Kidney epithelial cell (primary cell): ENCODE measurements at places on chromosomes 6 and 20. TPM values are rescaled to one million over a fixed set of nuclear protein-coding genes. Genes with fewer than 3 reads are reported as not detected.

- no peak for DNase-seq
Observed at GRCh38 chr20:10178091-10178490, 40.5 kb upstream of the SNAP25 start.

DNA sequence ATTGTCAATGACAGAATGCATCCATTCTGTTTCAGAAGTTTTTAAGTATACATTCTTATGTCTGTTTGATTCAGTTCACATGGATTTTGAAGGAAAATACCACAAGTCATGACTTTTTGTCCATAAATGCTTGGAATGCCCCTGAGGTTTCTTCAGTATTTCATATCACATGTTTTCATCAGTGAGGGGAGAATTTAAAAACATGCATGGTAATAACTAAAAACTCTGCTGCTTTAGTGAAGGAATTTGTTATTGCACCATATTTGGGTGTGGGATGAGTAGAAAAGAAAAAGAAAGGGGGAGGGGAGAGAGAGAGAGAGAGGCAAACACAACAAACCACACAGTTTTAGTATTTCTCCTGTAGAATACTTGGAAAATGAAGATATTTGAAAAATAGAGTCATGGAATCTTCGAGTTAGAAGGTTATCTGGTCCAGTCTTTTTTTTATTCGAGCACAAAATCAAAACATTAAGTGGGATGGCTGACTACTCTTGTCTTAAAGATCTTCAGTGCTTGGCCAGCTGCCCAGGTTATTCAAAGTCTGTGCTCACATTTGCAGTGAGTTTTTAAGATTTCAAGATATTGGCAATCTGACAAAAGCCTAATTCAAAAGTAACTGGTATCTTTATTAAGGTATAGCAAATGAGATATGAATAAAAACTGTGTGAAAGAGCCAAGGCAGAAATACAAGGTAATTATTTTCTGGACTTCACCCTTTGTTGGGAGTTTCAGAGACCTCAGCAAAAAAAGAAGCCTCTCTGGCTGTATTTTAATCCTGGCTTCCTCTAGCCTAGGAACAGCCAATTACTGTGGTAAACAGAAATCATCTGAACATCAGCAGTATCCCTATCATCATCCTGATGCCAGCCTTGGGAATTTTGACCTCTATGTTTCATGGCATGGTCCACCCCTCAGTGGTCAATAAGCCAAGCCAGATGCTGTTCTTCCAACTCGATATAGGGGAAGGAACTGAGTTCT, 687.9 kb upstream of the CITED2 start:
- peak; percentile 80 for DNase-seq

DNA sequence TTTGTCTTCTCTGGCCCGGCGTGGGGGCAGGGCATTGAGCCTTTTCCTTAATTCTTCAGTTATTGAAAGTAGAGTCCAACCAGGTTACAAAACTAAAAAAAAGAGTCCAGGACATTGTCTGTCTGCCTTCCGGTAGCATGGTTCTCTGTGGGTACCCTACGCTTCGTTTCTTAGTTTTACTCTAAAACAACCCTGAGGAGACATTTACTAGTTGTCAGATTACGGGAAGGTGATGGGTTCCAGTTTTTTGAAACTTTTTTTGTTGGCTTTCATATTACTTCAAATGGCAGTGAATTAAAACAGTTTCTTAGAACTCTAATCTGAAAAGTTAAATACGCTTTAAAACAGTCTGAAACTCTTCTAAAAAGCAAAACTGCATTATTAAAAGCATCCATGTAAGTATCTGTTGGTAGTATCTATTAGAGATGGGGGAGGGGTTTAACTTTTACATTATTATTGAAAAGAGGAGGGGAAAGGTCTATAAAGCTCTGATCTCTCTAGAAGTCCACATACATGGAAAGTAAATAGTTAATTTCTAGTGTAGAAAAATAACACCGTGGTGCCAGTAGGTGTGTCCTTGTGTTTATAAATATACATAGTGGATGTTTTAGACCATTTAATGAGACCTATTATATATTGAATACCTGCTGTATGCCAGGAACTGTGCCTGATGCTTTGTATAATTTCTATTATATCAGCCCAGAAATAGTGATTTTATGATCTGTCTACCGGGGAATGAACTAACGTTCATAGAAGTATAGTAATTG, 2.2 kb downstream of the BICRAL start:
- no peak for DNase-seq

DNA sequence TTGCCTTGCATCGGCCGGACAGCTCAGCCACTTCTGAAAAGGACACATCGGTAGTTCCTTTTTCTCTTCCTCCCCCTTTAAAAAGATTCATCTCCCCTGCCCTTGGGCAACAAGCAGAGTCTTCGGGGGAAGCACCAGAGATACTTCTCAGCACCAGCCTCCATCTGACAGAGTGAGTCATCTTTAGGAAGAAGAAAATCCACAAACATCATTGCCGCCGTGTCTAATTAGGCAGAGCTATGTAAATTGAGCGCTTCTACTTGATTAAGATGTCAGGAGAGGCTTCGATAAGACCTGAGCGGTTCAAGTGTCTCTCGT, 186.4 kb downstream of the TAF4 start:
- DNase-seq = no peak

Gene DOK5
- total RNA-seq = 3.1 and 3.5 TPM in 2 replicates

GRCh38 chr6:125182237-125183008, 28.9 kb downstream of the TPD52L1 start:
- DNase-seq = no peak

Gene PLAGL1
- total RNA-seq = 9.5 and 10.9 TPM in 2 replicates

GRCh38 chr20:58559368-58559729, 44.1 kb upstream of the APCDD1L start:
- DNase-seq = no peak

Gene ULBP3
- total RNA-seq = 8.0 and 14.8 TPM in 2 replicates

Gene SPTLC3
- total RNA-seq = 0.89 and 1.2 TPM in 2 replicates

DNA sequence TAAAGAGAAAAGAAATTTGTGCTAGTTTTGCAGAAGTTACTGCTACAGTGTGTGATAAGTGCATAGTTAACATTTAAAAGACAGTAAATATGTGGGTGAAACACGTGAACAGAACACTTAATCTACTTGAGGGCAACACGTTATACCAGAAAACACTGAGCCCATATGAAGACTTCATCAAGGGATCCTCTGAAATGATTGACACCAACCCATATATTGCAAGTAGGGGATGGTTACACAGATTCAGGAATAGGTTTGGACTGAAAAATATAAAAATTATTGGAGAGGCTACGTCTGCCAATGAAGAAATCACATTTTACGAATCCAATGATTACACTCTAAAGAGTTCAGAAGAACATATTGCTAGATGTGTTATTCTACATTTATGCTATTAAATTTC, 185.6 kb downstream of the GPX5 start:
- DNase-seq = no peak

DNA sequence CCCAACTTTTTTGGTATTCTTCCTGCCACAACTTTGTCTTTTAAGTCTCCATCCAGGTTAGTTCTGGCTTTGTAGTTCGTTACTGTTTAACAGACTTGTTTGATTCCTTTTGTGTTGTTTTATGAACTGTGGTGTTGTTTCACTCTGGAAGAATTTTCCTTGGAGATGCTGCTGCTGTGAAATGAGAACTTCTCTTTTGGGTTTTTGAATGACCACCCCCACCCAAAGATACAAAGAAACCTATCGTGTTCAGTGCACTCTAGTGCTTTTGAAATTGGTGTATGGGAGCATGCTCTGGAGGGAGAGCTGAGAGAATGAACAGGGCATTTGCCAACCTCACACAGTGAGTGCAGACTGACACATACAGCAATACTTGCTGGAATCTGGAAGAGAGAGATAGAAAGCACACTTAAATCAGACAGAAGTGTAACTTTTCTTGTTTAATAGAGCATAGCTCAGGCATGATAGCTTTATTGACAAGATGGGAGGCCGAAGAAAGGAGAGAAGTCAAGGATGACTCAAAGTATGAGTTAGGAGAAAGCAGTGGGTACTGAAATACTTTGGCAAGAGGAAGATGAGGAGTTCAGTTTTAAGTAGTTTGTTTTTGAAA, 293.1 kb downstream of the SOX4 start:
- peak; percentile 95 for DNase-seq

GRCh38 chr6:90249458-90249857, 47.2 kb downstream of the BACH2 start:
- no peak for DNase-seq

Gene BPIFA1
- not detected in 2 replicates for total RNA-seq

- DNase-seq = peak; percentile 84
Observed at GRCh38 chr6:158649289-158650143, at the start of gene SYTL3. Gene SYTL3, plus strand, starts transcription at chr6:158650054. Its CDS starts 13,215 bp downstream, at chr6:158663269.

GRCh38 chr20:31969991-31970390, 2.0 kb downstream of the XKR7 start:
- no peak for DNase-seq

DNA sequence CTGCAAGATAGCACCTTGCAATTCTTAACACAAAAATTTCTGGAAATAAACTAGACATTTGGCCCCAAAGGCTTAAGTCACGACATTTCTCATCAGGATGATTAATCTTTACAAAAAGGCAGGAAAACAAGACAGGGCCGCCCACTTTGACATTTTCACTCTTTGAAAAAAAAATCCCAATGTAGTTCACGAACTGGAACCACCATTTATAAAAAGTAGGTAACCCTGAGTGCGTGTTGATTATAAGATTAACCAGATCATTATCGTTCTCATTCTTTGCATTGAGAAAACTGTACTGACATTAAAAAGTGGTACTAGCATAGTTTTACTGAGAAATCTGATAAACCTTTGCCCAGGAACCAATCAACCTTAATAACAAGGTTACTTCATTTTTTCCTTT, 108.8 kb downstream of the HUS1B start:
- no peak for DNase-seq

Gene SLCO4A1
- total RNA-seq = 38.6 and 49.7 TPM in 2 replicates

- no peak for DNase-seq
Observed at GRCh38 chr6:116682334-116682712, 1.3 kb downstream of the KPNA5 start.

Gene HLA-DPA1
- 0.29 and 0.48 TPM in 2 replicates for total RNA-seq

DNA sequence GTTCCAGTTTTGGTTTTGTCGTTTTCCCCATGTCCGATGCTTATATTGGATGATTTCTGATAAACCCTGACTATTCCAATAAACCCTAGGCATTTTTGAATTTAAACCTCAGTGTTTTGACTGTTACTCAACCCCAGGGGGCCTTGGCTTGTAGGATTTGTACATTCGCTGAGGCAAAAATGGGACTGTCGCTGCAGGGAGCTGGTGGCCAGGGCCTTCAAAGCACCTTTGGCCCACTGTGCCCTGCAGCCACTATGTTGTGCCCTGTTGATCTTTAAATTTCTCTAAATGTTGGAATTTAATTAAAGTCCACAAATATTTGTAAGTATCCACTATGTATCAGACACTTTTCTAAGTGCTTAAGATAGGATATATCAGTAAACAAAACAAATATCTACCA, 9.5 kb upstream of the NOL7 start:
- no peak for DNase-seq

- DNase-seq = no peak
Observed at GRCh38 chr6:26556263-26557070, 18.3 kb downstream of the HMGN4 start.

GRCh38 chr6:10550764-10551163, 29.6 kb downstream of the GCNT2 start:
- DNase-seq = no peak

- peak; percentile 9 for DNase-seq
Observed at GRCh38 chr6:55069132-55069781, 105.1 kb upstream of the HCRTR2 start.

Gene KHDC1L
- total RNA-seq = not detected in 2 replicates

DNA sequence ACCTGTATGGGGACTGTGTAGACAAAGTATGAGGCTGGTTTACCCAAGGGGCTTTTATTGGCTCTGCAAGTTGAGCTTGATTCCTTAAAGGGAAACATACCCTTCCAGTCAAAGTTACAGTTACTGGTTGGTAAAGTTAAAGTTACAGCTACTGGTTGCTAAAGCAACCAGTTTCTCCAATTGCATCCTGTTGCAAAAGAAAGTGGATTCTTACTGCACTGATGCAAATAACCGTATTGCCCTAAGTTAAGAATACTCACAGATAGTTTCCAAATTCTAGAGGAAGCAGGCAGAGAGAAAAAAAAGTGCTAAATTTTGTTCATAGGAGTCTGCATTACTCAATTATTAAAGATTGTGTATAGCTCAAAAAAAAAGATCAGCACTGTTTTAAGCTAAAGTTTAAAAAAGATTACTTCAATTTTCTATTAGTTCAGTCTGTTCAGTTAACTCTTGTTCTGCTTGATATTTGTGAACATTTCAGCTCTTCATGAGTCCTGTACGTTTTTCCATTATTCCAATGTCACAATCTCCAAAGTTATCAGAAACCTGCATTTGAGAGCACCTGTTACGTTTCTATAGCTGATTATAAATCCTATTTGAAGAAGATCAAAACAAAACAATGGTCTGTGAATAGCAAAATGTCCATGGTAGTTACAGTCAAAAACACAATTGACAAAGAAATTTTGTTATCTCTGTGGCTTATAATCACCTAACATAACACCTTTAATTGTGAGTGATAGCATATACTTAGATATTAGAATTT, 8.6 kb upstream of the IL22RA2 start:
- no peak for DNase-seq

DNA sequence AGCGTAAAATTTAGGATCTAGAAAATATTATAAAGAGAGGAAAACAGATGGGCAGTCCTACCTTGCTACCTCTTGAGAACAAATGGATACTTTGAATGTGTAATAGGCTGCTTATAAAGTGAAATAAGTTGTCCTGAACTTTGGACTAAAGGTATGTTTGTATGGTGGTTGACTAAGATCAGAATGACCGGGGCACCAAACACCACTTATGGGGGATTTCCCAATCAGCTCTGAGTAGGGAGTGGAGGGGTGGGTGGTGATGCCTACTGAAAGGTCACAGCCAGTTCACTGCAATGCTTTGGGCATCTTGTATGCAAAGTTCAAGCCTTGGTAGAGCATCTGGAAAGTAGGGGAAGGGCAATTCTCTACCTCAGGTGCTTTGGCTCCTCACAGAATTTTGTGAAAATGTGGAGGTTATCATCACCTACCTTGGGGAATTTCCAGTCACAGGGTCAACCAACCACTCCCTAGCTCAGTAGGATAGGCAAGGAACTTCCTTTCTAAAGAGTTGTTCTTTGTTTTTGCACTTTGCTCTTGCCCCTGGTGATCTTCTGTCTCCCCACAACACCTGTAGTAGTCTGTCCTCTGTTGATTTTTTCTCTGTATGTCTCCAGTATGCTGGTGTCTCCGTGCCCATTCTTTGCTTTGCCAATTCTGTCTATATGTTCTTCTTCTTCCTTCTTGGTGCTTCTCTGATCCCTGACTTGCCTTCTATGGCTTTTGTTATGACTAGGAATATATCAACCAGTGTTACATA, at the start of gene TRIM31:
TSS of gene TRIM31 (minus strand) at position 88 of the 757 bp plus-strand sequence. CDS start 285 bp downstream, outside the sequence.
- DNase-seq = no peak
